ENCODE measurements at places on chromosomes 13 and 19.

- no peak for DNase-seq
Observed at GRCh38 chr19:57245066-57245465, 4.6 kb downstream of the ZNF805 start.

DNA sequence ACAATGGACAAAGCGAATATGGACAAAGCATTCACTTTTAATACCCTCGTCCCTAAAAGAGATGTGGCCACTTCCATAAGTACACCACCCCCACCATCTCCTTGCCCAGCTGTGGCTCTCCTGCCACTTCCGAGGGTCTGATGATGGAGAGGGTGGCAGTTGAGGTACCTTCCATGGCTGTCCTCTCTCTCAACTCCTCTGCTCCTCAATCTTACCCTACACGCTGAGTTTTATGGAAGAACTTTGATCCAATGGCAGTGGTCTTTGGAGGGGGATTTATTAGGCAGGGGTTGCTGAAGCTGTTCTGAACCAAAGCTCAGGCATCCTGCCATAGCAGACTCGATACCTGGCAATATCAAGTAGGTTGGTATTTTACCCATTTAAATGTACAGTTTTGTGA, 413.0 kb downstream of the TSHZ3 start:
- DNase-seq, result no peak

- DNase-seq, result no peak
Observed at GRCh38 chr13:96783057-96783456, 211.2 kb downstream of the OXGR1 start.

DNA sequence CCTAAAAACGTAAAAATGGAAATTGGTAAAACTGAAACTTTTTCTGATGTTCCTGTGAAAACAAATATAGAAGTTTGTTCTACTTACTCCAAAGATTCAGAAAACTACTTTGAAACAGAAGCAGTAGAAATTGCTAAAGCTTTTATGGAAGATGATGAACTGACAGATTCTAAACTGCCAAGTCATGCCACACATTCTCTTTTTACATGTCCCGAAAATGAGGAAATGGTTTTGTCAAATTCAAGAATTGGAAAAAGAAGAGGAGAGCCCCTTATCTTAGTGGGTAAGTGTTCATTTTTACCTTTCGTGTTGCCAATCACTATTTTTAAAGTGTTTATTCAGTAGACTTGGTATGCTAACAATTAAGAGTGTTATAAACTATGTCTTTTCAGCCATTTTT, 25.6 kb downstream of the BRCA2 start:
- no peak for DNase-seq

DNA sequence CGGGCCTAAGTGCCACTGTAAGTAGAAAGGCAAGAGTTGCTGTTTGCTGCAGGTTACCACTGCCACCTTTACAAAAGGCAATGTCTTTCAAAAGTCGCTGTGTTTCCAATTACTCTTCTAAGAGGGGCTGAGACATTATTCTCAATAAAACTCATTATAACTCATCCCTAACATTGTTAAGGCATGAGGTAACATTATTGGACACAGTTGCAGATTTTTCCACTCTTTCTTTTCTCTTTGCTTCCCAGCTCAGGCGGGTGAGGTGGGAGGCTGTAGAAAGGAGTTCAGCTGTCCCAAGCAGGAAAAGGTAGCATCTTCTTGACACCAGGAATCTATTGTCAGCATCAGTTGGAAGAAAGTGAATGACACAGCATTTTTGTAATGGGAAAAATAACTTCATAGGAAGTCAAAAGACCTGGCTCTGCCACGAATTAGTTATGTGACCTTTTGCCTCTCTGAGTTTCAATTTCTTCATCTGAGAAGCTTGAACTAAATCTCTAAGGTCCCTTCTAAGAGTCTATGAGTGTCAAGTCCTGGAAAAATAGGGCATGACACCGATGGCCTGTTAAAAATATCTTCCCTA, 2.1 kb upstream of the UBL3 start:
- no peak for DNase-seq

GRCh38 chr13:108093616-108094015, 121.7 kb downstream of the LIG4 start:
- no peak for DNase-seq

DNA sequence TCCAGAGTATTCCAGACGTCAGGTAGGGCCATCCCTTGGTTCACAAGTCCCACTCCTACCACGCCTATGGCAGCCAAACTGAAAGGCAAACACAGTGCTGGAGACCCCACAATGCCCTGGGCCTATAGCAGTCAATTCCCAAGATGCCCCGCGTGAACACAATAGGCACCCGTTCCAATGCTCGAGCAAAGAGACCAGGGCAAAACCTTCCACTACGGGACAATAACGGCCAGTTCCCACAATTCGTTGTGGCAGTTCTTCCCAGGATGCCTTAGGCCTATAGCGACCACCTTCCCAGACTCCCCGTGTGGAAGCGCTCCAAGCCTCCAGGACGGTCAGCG, 538 bp downstream of the ZNF428 start:
- DNase-seq, result no peak

GRCh38 chr19:902093-902370, 8.7 kb downstream of the RNU6-9 start:
- no peak for DNase-seq

DNA sequence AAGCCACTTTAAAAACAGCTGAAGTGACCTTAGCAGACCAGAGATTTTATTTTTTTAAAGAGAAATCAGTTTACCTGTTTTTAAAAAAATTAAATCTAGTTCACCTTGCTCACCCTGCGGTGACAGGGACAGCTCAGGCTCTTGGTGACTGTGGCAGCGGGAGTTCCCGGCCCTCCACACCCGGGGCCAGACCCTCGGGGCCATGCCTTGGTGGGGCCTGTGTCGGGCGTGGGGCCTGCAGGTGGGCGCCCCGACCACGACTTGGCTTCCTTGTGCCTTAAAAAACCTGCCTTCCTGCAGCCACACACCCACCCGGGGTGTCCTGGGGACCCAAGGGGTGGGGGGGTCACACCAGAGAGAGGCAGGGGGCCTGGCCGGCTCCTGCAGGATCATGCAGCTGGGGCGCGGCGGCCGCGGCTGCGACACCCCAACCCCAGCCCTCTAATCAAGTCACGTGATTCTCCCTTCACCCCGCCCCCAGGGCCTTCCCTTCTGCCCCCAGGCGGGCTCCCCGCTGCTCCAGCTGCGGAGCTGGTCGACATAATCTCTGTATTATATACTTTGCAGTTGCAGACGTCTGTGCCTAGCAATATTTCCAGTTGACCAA, 10.8 kb downstream of the PLPPR3 start:
- DNase-seq, result no peak

DNA sequence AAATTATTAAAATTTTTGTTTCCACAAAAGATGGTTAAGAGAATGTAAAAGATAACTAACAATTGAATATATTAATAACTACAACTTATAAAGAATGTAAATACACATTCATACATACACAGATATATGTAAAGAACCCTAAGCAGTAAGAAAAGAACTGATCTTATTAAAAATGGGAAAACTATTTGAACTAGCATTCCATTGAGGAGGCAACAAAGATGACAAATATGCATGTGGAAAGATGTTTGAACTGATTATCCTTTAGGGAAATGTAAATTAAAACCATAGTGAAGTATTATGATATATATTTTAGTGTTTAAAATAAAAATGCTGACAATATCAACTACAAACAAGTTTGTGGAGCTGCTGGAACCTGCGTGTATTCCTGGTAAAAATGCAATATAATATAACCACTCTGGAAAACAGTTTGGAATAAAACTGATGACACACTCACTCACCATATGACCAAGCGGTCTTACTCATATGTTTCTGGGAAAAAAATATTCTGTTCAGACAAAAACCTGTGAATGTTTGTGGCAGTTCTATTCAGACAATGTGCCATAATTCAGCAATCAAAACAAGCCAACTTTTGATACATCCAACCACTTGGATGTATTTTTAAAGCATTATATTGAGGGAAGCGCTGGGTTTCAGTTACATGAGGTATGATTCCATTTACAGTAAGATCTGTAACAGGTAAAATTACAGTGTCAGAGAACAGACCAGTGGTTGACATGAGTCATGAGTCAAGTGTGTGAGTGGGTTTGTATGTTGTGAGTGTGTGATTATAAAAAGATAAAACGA, 694.4 kb upstream of the SLITRK5 start:
- no peak for DNase-seq

DNA sequence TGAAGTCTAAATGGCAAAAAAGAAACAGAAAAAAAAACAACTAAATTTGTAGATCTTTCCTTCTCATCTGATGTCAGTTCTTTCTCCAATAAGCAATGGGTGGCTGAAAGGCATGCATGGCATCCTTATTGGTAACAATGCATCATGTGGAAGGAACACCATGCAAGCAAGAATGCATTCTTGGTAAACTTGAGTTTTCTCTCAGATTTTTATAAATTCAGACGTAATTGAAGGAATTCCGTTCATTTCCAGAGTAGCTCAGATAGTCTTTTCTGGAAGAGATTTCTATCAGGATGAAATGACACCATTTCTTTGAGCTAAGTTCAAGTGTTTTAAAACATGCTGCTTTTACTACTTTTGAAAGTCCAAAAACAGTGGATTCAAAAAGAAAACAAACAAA, 373.0 kb downstream of the COG6 start:
- no peak for DNase-seq

- DNase-seq, result no peak
Observed at GRCh38 chr13:48263196-48263595, 30.2 kb downstream of the ITM2B start.

DNA sequence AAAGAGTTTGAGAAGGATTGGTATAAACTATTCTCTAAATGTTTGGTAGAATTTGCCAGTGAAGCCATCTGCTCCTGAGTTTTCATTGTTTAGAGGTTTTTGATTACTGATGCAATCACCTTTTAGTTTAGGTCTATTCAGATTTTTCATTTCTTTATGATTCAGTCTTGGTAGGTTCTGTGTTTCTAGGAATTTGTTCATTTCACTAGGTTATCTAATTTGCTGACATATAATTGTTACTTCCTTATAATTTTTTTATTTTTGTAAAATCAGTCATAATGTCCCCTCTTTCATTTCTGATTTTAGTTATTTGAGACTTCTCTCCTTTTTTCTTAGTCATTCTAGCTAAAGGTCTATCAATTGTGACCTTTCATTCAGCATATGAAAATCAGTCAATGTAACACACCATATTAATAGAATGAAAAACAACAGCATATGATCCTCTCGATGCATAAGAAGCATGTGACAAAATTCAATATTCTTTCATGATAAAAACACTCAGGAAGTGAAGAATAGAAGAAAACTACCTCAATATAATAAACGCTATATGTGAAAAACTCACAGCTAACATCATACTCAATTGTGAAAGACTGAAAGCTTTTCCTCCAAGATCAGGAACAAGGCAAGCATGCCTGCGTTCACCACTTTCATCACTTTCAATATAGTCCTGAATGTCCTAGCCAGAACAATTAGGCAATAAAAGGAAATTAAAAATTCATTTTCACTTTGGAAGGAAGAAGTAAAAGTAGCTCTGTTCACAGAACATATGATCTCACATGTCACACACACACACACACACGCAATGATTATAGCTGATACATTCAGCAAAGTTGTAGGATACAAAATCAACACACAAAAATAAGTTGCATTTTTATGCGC, 149.1 kb downstream of the COG6 start:
- no peak for DNase-seq

- DNase-seq, result no peak
Observed at GRCh38 chr13:106558527-106558926, 9.4 kb downstream of the ARGLU1 start.

GRCh38 chr13:32206097-32206740, 108.9 kb downstream of the ZAR1L start:
- no peak for DNase-seq

- no peak for DNase-seq
Observed at GRCh38 chr13:98785405-98785804, 32.9 kb upstream of the SLC15A1 start.

DNA sequence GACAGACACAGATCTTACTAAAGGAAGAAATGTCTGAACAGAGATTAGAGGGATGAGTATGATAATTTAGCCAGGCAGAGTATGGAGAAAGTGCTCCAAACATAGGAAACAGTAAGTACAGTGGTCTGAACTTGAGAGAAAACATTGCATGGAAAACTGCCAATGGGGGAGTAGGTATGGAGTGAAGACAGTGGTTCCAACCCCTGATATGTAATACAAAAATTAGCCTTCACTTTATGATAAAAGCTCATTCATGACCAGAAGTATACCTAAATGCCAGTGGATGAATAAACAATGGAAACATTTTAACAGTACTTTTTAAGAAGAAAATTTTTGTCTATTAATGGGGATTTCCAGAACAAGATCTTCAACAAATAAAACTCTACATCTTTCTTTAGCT, 334.0 kb downstream of the DIAPH3 start:
- DNase-seq, result no peak

DNA sequence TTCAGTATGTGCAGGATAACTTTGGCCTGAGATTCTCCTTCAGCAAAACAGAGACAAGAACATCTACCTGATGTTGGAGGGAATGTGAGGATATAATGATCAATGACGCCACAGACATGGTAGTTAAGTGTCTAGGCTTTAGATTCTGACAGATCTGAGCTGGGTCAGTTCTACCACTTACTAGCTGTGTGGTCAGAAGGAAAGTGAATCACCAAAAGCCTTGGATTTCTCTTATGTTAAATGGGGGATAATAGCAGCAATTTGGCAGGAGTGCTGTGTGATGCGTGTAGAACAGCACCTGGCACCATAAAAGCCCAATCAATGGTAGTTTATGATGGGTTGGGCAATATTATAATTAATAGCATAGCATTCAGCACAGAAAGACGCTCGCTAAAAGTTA, 41.7 kb downstream of the RXFP2 start:
- no peak for DNase-seq

DNA sequence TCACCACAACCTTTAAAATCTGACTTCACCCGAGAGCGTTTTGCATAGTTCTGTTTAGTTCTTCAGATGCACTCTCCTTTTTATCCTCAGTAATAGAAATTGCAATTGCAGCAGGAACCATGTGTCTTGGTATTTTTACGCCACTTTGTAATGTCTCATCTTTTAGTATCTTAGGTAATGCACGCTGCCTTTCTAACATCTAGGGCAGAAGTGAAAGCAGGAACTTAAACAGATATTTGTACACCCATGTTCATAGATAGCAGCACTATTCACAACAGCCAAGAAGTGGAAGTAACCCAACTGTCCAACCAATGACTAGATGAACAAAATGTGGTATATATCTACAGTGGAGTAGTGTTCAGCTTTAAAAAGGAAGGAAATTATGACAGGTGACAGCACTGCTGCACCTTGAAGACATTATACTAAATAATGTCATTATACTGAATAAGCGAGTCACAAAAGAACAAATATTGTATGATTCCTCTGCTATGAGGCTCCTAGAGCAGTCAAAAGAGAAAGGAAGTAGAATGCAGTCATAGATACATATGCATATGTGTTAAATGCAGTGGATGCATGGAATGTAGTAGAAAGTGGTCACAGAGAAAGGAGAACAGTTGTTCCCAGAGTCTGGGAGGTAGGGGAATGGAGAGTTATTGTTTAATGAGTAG, 105.9 kb upstream of the GJB6 start:
- no peak for DNase-seq

DNA sequence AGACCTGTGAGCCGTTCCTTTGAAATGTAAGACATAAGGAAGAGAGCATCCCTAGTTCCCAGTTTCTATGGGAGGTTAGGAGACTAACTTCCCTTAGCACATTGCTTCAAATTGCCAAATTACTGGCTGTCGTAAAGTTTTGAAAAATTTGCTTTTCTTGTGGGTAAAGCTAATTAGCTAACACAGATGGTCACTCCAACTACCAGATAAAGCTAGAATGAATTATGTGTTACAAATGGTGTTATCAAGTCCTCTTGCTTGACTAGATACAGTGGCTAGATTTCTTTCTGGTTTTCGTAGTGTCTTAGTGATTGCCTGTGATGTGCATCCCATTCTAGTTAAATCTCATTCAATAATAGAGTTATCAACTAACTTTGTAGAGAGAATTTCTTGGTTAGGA, 416.6 kb upstream of the ATXN8OS start:
- DNase-seq, result no peak
